ENCODE measurements at places on chromosomes 16 and 17.

DNA sequence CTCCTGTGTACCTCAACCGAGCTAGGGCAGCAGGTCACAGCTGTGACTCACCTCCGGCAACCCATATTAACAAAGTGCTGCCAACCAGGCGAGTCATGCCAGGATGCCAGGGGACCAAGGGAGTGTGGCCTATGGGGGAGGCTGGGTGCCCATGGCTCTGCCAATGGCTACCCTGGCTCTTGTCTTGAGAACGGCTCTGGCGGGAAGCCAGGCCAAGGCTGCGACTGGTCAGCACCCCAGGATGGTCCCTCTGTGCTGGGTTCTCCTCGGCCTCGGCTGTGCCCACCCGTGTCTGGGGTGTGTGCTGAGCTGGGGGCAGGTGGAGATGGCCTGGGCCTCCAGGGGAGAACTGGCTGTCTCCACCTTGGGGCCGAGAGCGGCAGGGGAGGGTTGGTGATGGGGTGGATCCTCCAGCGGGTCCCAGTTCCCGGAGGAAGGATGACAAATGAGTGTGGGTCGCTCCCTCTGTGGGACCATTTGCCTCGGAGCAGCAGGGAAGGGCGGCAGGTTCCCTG is 75.8 kb downstream of the MRC2 start:
- DNase-seq: no peak

GRCh38 chr17:46947216-46947615 is 24.3 kb downstream of the GOSR2 start:
- no peak for DNase-seq

- no peak for DNase-seq
Measured at GRCh38 chr17:79746889-79747507, 16.3 kb downstream of the ENPP7 start.

DNA sequence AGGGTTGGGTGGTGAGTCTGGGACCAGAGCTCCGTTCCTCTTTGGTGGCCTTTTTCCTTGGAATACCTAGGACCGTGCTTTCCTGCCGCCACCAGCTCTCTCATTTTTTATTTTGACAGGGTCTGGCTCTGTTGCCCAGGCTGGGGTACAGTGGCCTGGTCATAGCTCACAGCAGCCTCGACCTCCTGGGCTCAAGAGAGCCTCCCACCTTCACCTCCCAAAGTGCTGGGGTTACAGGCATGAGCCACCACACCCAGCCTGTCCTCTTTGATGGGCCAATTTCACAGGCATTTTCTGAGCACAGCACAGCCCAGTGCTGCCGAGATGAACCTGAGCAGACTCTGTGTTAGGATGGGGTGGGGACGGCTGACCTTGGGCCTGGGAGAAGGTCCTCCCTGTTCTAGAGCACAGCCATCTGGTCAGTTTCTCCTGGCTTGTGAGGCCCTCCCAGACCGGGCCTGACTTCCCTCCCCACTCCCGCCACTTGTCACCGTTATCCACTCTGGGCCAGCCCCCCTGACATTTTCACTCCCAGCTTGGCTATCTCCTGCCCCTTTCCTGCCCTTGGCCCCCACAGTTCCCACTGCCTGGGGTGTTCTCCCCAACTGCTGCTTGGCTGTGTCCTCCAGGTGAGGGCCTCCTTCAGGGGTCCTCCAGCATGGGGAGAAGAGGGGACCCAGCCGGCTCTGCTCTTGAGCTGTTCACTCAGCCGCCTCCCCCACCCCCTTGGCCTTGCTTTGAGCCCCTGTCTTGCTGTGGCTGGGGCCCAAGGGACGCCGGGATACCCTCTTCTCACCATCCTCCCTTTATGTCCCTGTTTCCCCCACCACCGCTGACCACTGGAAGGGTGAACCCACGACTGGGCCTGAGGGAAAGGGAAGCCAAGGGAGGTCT is 5.0 kb downstream of the ADCY7 start:
- DNase-seq: no peak

- DNase-seq: no peak
Measured at GRCh38 chr16:48591976-48592375, 18.0 kb downstream of the N4BP1 start.
